ENCODE measurements at places on chromosomes 12 and 14. TPM values are rescaled to one million over a fixed set of nuclear protein-coding genes. Genes with fewer than 3 reads are reported as not detected.

DNA sequence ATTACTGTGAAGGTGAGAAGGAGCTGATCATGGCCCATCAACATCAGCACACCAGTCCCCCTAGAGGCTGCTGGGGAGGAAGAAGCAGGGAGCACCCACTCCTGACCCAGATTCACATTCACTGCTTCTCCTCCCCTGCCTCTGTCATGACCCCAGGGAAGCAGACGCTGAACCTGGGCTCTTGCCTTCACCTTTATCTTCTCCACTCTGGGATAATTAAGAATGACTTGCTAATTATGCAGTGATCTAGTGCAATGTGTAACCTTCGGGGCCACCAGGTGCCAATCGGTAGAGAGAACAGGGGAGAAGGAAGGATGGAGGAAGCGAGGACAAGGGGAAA lies 44.4 kb upstream of the IQSEC3 start:
- H3K4me1 ChIP-seq = no peaks in the 10 kb centered on the region
- DNase-seq = no peak
- no peak overlapping the region for H3K27ac ChIP-seq
- peaks cover 11% of the 10 kb centered on the region for H3K36me3 ChIP-seq
- no peak overlapping the region for H3K4me3 ChIP-seq
- no peaks in the 10 kb centered on the region for H3K27me3 ChIP-seq

DNA sequence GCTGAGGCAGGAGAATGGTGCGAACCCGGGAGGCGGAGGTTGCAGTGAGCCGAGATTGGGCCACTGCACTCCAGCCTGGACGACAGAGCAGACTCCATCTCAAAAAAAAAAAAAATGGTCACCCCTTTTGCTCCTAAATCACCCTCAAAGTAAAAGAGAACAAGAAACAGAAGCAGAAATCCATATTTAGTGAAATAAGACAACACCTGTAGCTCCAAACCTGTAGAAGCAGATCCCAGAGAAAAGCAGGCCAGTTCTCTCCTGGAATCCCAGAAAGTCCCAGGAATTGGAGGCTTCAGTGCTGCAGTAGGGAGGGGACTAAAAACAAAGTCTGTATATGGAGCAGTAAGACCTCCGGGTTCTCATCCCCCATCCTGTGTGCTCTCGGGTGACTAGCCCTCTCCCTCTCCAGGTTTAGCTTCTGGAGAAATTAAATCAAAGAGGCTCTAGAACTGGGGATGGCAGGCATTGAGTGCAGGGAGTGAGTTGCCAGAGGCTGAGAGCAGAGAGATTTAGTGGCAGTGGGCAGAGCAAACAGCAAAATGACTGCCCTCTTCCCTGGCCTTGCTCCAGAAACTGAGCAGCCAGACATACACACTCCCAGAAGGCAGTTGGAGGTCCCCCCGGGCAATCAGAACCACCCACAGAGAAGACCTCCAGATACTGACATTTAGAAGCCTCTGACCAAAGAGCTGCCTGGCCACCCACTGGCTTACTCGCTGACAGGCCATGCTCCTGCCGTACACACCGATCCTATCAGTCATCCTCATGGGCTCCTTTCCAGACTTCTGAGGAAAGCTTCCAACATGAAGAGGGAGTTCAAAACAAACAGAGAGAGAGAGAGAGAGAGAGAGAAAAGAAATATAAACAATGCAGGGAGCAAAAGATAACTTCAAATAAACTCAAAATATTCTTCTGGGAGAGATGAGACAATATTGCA lies 6.3 kb upstream of the MLXIP start:
- H3K27ac ChIP-seq = peak overlapping the region; percentile 78
- H3K4me1 ChIP-seq = peaks cover 36% of the 10 kb centered on the region
- DNase-seq = no peak
- peaks cover 2% of the 10 kb centered on the region for H3K36me3 ChIP-seq

GRCh38 chr12:78470354-78471195 lies 394.0 kb upstream of the SYT1 start:
- peaks cover 31% of the 10 kb centered on the region for H3K27me3 ChIP-seq
- no peaks in the 10 kb centered on the region for H3K4me1 ChIP-seq
- no peaks in the 10 kb centered on the region for H3K36me3 ChIP-seq
- H3K27ac ChIP-seq = no peak overlapping the region

AMDHD1 gene
- not detected for total RNA-seq

GRCh38 chr14:40623643-40624042 lies 983.0 kb upstream of the LRFN5 start:
- no peak for DNase-seq
- no peaks in the 10 kb centered on the region for H3K27me3 ChIP-seq
- no peaks in the 10 kb centered on the region for H3K4me1 ChIP-seq
- no peak overlapping the region for H3K27ac ChIP-seq

DNA sequence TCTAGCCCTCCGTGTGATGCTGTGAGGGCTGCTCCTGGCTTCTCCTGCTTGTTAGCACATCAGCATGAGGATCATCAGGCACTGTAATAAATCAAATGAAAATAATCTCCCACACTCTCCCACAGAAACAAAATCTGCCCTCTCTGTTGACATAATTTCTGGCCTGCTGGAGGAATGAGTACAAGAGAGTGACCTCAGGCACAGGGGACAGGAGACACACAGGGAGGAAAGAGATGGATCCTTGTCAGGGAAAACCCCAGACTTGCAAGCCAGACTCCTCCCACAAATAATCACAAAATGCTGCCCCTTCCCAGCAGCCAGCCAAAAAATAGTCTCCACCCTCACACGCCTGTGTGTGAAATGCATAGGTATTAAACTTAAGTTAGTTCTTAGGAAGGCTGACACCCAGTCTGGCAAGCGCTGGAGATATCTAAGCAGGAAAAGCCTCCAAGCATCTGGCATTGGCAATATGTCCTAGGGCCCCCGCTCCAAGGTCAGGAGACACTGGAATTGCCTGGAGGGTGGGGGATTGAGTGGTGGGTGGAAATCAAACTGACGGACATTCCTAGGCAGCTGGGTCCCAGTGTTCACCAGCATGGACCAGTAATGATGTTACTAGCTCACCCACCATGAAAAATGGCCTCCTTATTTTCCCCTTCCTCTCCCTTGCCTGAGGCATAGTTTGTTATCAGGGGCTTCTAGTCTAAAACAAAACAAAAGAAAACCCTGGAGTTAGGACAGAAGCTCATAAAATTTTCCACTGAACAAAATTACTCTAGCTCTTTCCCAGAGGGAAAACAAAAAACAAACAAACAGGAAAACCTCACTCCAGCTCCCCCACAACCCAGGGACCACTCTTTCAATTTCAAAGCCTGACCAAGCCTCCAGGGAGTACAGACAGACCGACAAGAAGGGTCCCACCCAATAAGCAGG lies 22.0 kb downstream of the SMUG1 start:
- H3K4me1 ChIP-seq = no peaks in the 10 kb centered on the region
- no peak for DNase-seq
- H3K27ac ChIP-seq = no peak overlapping the region
- no peak overlapping the region for H3K4me3 ChIP-seq
- peaks cover 38% of the 10 kb centered on the region for H3K27me3 ChIP-seq

DNA sequence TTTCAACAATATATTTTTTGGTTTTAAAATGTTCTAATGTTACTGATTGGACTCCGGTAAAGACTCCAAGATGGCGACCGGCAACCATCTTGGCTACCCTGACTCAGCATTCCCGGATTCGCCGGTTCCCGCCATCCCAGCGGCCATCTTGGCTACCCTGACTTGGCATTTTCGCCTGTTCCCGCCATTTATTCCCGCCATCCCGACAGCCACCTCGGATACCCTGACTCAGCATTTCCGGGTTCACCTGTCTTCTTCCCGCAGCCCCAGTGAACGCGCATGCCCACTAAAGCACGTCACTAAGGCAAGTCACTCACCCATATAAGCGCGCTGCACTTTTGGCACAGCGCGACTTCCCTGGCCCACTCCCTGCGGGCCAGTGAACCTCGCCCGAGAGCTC lies 9.0 kb upstream of the LRFN5 start:
- H3K36me3 ChIP-seq = no peaks in the 10 kb centered on the region
- H3K4me3 ChIP-seq = no peak overlapping the region
- H3K4me1 ChIP-seq = no peaks in the 10 kb centered on the region
- peak; percentile 59 for DNase-seq
- no peak overlapping the region for H3K27ac ChIP-seq

GRCh38 chr14:72543341-72543740 lies 350.6 kb downstream of the DPF3 start:
- H3K27me3 ChIP-seq = no peaks in the 10 kb centered on the region
- H3K4me1 ChIP-seq = peaks cover 19% of the 10 kb centered on the region
- no peaks in the 10 kb centered on the region for H3K36me3 ChIP-seq

GRCh38 chr12:22543246-22544037 lies 900 bp downstream of the C2CD5 start:
- H3K4me1 ChIP-seq = peaks cover 36% of the 10 kb centered on the region
- H3K4me3 ChIP-seq = peak overlapping the region; percentile 89
- H3K36me3 ChIP-seq = peaks cover 4% of the 10 kb centered on the region
- peak overlapping the region; percentile 94 for H3K27ac ChIP-seq
- no peaks in the 10 kb centered on the region for H3K27me3 ChIP-seq

DNA sequence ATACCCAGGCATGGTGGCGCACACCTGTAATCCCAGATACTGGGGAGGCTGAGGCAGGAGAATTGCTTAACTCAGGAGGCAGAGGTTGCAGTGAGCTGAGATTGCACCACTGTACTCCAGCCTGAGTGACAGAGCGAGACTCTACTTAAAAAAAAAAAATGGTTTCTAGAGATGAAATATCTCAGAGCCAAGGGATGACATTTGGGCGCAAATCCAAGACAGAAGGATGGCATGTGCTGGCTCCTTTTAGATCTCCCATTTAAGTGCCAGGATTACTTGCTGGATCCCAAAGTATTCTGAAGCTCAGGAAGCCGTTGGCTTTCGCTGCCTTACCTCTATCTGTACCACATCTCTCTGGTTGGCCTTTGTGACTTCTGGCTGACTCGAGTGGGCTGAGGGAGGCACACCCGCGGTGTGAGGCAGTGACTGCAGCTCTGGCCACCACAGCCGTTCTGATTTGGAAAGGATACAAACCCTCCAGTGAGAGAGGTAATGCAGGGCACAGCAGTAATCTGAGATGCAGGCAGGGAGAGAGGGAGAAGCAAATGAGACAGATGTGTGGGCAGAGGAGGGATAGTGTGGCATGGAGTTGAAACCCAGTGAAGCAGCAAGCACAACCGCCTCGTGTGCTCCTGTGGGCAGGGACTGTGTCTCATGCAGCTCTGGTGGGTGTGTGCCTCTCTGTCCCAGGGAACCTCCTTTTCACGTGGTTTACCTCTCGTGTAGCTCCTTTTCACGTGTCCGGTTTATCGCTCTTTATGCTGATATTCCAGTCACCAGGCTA lies 4.9 kb downstream of the B4GALNT3 start:
- no peak for DNase-seq
- peak overlapping the region; percentile 29 for H3K27ac ChIP-seq
- H3K27me3 ChIP-seq = peaks cover 7% of the 10 kb centered on the region
- H3K36me3 ChIP-seq = no peaks in the 10 kb centered on the region

BDKRB1 gene
- total RNA-seq = not detected

KRT83 gene
- not detected for total RNA-seq

DNA sequence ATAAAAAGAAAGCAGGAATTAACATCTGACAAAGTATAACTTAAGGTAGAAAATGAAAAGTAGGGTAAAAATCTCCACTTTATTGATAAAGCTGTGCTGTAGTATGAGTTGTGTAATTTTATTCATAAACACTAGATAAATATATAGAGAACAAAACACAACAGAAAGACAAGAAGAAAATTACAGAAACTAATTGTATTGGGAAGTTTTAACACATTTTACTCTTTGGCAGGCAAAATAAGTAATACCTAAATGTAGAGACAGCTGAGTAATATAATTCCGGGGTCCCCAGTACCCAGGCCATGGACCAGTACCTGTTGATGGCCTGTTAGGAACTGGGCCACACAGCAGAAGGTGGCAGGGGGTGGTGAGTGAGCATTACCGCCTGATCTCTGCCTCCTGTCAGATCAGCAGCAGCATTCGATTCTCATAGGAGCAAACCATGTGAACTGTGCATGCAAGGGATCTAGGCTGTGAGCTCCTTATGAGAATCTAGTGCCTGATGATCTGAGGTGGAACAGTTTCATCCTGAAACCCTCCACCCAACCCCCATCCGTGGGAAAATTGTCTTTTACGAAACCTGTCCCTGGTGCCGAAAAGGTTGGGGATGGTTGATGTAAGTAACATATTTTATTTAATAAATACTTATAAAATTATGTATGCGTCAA lies 84.4 kb upstream of the ETV6 start:
- no peaks in the 10 kb centered on the region for H3K27me3 ChIP-seq
- no peaks in the 10 kb centered on the region for H3K36me3 ChIP-seq
- H3K4me3 ChIP-seq = no peak overlapping the region
- no peak for DNase-seq
- H3K27ac ChIP-seq = no peak overlapping the region
- peaks cover 49% of the 10 kb centered on the region for H3K4me1 ChIP-seq

- H3K27ac ChIP-seq = no peak overlapping the region
- H3K4me1 ChIP-seq = no peaks in the 10 kb centered on the region
Observed at GRCh38 chr12:110965574-110965973, 45.2 kb upstream of the MYL2 start.
